ENCODE measurements at places on chromosomes 12 and 14.
A peak's percentile ranks its signal among the peaks of the same experiment; 100 is the strongest.

- no peak for DNase-seq
Measured at GRCh38 chr12:25574761-25575160, 21.7 kb upstream of the LMNTD1 start.

DNA sequence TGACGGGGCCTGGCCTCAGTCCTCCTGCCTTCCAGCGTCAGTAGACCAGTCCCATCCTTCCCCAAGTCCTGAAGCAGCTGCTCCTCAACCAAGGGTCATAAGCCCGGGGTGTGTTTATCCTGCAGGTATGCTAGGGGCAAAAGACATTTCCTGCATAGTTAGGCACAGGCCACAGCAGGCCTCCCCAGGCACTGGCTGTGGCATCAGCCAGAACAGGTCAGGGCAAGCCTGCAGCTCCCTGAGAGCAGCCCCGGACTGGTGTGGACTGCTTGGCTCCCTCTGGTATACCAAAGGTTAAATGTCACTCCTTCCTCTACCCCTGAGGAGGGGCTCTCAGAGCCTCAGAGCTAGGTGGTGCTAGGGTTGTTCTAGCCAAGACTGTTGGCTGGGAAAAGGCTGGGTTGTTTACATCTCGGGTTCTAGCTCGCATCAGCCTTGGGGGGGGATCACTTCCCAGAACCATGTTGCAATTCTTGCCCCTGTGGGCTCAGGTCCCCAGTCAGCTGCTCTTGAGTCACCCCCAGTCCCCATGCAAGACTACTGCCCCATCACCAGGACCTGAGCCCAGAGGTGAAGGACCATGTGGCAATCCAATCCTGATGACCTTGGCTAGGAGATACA lies 2.9 kb downstream of the MMP14 start:
- no peak for DNase-seq

GRCh38 chr12:56880125-56880992 lies 53.8 kb downstream of the SDR9C7 start:
- no peak for DNase-seq

- DNase-seq = no peak
Measured at GRCh38 chr14:86055512-86056075, 525.6 kb downstream of the FLRT2 start.

DNA sequence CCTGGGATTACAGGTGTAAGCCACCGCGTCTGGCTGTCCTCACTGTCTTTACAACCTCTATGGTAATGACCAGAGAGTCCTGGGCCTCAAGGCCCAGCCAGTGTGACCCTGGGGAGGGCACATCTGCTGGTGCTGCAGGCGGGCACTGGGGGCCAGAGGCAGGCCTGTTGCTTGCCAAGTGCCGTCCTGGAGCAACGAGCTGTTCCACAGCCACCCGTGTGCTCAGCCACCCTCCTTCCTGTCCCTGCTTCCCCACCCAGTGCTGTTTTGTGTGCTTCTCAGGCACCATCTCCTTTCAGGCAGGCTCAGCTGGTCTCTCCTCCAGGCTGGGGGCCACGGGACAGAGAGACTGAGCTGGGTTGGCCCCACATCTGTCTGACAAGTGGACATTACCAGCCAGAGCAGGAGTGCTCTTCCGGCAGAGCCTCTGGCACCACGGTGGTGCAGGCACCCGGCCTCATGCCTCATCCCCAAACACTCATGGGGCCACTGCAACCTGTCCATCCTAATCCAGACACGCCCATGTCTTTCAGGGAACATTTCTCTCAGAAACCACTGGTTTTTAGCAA lies 9.0 kb downstream of the SLC25A47 start:
- DNase-seq = no peak

DNA sequence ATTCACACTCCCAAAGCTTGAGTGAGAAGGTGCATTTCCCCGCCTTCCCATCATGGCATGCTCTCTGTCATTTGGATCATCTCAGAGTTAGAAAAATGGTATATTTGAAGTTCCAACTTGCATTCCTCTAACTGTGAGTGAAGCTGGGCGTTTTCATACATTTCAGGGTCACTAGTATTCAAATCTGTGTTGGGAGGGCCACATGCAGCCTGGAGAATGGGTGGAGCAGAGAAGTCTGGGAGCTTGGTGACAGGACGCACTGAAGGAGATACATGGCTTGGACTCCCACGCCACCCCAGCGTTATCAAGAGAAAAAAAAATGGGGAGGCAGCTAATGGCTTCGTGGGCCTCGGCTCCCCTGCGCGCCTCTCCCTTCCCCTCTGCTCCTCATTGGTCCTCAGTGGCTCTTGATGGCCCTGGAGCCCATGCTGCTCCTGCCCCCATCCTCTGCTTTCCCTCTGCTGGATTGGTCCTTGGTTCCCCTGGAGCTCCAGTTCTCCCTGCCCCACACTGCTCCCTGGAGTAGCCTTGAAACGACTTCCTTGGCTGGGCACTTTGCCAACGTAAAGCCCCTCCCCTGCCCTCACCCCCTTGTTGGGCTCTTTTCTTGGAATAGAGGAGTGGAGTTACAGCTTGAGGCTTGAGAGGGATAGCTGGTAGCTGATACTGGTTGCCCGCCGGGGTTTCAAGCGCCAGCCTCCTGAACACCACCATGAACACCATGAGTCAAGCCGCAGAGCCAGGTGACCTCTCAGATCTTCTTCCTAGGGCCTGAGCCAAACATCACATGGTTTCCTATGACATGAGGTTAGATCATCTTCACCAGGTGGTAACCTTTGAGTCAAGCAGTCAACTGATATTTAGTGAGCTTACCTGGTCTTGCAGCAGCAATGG lies 139.6 kb downstream of the PRKCH start:
- peak; percentile 58 for DNase-seq
